ENCODE measurements at places on chromosomes 5 and 9.

GRCh38 chr5:106525438-106525837, 1145.3 kb downstream of the EFNA5 start:
- no peak for DNase-seq

DNA sequence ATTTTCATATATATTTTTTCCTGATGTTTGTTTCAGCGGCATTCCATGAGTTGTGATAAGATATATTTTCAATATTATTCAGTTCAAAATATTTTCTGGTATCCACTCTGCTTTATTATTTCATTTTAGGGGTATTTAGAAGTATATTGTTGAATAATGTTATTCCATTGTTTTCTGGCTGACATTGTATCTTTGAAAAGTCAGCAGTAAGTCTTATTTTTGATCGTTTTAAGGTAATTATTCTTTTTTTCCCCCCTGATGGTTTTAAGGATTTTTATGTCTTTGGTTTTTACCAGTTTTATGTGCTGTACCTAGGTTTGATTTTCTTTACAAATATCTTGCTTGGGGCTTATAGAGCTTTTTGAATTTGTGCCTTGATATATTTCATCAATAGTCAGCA, 6.6 kb upstream of the GLRA1 start:
- no peak for DNase-seq

DNA sequence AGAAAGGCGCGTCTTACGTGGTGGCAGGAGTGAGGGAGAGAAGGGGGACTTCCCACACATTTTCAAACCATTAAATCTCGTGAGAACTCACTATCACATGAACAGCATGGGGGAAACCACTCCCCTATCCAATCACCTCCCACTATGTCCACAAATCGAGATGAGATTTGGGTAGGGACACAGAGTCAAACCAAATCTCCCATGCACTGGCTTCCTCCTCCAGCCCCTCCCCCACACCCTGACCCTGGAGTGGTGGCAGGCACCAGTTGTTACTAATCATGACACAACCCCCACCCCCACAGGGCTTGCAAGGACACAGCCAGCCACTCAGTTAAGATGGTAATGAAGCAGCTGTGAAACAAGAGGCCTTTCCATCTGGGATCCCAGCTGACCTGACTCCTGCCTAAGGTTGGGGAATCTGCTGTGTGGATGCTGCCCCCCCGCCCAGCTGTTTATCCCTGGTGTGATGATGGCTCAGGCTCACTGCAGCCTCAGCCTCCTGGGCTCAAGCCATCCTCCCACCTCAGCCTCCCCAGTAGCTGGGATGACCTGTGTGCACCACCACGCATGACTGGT, 57.1 kb upstream of the FUBP3 start:
- no peak for DNase-seq

DNA sequence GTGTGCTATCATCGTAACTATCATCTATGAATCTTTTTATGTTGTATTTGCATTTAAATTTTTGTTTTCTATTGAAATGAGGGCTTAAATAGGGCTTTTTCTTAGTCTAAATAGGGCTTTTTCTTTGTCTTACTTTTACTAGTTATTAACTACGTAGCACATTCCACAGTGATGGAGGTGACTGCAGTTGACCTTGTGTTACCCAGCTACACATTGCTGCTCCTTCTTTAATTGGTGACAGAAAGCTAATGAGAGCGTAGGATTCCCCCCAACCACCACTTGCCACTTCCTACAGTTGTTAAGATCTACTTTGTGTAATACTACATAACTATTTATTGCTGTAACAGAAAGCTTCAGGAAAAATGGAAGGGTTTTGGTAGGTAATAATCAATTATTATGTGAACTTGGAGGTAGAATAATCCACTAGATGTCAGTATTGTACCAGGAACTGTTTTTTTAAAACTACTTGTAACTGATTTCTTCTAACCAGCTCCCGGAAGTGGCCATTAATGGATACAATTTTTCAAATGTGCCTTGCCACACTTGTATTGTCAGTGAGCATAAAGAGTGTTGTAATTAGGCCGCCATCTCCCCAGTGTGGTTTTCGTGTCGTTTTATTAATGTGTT, 18.0 kb downstream of the MTRR start:
- DNase-seq = no peak

DNA sequence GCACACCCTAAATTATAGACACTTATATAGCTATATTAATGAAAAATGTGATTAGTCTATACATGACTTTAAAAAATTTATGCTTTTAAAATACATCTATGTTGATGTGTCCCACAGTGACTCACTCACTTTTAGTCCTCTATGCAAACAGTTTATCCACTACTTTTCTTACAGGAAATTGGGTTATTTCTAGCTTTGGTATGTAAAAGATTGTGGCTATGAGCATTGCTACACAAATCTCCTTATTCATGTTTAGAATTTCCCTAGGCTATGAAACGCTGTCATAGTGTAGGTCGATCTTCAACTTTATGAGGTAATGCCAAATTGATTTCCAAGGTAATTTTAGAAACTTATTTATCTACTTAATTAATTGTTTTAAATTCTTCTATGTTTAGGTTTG, 687.4 kb downstream of the PRR16 start:
- no peak for DNase-seq

- DNase-seq = peak; percentile 65
Measured at GRCh38 chr5:7856855-7857254, 5.9 kb upstream of the CFAP90 start.

GRCh38 chr5:174839196-174839595, 114.8 kb downstream of the MSX2 start:
- no peak for DNase-seq

DNA sequence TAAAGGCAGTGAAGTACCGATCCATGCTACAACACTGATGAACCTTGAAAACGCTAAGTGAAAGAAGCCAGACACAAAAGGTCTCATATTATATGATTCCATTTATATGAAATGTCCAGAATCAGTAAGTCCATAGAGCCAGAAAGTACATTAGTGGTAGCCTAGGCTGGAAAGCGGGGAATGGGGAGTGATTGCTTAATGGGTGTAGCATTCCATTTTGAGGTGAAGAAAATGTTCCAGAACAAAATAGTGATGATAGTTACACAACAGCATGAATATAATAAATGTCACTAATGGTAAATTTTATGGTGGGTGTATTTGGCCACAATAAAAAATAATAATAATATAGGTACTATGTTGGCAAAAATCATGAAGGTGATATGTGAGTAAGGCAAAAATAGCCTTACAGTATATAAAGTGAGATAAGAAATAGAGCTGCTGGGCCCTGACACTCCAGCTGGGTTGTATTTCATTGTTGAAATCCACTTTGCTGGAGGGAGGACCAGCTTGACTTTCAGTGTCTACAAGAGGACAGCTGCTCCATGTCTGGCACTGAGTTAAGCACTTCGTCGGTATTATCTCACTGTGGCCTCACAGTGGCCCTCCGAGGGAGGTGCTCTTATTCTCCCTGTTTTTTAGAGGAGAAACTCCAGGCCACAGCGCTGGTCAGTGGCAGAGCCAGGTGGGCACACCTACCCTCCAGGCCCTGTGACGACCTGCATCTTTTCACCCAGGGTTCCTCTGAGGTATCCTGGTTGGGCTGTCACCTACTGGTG, 22.4 kb upstream of the ANGPTL2 start:
- DNase-seq = no peak

GRCh38 chr5:59819806-59820205, 73.7 kb downstream of the PDE4D start:
- DNase-seq = no peak

DNA sequence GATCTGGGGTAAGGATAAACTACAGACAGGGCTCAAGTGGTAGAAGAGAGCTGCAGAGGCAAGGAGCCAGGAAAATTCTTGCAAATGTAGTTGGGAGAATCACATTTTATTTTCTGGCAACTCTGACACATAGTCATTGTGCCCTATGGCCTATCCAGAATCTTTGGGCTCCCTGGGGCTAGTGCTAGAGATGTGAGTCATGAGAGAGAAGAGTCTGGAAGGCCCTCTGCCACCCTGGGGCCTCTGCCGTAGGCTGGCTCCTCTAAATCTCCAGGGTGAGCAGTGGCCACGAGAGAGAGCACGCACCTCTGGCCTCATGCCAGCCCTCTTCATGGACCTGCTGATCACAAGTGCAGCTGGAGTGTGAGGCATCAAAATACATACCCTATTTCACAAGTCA, 74.3 kb upstream of the SSBP2 start:
- no peak for DNase-seq

DNA sequence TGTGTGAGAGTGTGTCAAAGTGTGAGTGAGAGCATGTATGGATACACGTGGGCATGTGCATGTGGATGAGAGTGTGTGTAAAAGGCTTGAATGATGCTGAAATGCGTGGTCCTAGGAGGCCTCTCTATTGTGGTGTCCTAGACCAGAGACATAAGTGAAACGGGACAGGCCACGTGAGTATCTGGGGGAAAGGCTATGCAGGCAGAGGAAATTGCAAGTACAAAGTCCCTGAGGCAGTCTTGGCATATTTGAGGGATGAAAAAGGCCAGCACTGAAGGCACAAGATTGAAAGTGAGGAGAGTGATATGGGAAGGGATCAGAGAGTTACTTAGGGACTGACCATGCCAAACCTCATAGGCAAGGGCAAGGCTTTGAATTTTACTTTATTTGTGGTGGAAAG, 67.2 kb upstream of the CCDC152 start:
- DNase-seq = no peak

DNA sequence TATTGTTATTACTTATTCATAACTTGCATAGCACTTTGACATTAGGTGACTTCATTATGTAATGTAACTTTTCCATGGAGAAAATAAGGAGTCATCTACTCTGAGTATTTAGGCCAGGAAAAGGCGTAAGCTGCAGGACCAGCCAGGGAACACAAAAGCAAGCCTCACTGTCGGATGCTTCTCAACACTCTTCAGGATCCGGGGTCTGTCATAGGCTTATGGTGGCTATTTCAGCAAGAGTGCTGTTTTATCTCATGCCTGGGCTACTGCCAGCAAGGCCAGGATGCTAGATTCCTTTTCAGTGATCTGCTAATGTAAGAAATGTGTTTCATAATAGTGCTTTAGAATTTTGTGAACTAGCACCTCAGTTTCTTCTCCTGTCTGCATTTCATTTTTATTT, 162.4 kb downstream of the CHSY3 start:
- no peak for DNase-seq

DNA sequence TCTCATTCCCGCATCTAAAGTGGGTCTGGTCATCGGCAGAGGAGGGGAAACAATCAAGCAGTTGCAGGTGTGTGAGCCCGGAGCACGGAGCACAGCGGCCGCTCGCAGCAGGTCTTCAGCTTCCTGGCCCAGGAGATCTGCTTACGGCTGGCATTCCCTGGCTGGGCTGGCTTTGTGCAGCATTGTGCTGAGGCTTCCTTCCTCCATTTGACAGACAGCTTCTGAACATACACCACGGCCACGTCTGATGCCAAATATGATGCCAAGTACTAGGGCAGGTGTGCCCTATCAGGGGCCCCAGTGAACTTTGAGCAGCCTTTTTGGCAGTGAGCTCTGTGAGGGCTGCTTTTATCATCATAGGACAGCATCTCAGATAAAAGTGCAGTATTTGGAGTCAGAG, 37.1 kb downstream of the FUBP3 start:
- no peak for DNase-seq

GRCh38 chr5:38046103-38046502, 206.3 kb upstream of the GDNF start:
- DNase-seq = no peak

GRCh38 chr9:114591291-114591787, 3.8 kb downstream of the ATP6V1G1 start:
- DNase-seq = no peak

- no peak for DNase-seq
Measured at GRCh38 chr9:89466451-89467277, 31.2 kb downstream of the SEMA4D start.

DNA sequence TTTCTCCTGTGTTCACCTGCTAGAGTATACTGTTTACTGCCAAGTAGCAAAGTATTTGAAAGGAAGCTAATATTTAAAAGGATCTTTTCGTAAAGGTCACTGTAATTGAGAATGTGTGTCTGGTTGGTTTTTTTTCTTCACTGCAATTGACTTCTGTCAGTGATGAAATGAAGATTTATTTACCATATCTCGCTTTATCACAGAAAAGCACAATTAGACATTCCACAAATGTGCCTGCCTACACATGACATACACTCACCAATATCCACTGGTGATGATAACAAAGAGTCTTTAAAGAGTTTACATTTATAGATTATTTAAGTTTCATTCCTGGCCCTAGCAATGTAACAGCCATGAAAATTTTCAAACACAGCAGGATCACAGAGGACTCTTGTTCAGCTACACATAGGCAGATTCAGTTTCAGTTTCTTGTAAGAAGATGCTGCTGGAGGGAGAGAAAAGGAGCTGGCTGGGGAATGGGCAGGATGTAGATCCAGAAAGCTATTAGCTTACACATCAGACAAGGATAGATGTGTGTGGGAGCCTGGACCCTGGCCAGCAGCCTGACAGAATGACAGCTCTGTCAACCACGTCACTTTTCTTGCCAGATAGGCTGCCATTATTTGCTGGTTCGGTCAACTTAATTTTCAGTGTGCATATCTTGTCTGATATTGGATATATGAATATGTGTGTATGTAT, 104.0 kb downstream of the GDNF start:
- DNase-seq = peak; percentile 95

DNA sequence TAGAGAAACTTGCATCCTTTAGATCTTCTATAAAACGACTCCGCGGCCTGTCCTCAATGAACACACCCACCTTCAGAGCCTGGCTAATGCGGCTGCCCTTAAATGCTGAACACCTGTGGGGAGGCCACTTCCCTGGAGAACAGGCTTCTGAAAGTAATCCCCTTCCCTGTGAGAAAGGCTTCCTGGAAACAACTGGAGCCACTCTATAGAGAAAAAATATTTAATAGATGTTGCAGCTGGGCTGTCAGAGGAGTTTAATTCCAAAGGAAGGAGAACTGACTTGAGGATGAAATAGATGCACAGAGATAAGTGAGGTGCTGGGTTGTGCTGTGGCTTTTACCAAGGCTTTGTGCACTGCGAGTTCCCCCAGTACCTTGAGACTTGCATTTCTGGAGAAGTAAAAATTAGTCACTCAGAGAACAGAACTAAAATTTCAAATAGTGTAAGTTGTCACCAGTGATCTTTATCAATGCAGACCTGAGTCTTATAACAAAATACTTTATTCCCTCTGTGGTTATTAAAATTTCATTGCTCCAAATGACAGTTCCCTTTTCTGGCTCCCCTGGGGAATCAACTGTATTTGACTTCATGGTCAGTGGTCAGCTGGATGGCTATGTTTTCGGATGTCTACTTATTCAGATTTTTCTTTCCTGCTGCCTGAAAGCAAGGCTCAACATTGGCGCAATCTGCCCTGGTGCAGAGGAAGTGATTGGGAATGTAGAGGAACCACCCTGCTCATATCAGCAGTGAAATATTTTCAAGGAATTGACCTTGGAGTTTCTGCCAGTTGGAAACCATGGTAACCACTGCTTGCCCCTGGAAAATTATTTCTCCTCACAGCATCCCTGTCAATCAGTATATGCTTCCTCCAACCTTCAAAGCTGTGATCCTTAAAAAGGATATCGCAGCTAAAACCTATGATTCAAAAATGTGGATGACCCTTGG, 238.8 kb downstream of the SMARCA2 start:
- DNase-seq = no peak
